ENCODE measurements at places on chromosomes 4 and X. TPM values are rescaled to one million over a fixed set of nuclear protein-coding genes. Genes with fewer than 3 reads are reported as not detected.

LRIT3 gene
- total RNA-seq = 0.14 TPM

- no peak for DNase-seq
- peak overlapping the region; percentile 70 for H3K27ac ChIP-seq
- peaks cover 27% of the 10 kb centered on the region for H3K4me1 ChIP-seq
- H3K36me3 ChIP-seq = peaks cover 9% of the 10 kb centered on the region
- no peaks in the 10 kb centered on the region for H3K27me3 ChIP-seq
- peak overlapping the region; percentile 78 for H3K4me3 ChIP-seq
Observed at GRCh38 chrX:2498781-2499302, 1.9 kb downstream of the DHRSX start.

DNA sequence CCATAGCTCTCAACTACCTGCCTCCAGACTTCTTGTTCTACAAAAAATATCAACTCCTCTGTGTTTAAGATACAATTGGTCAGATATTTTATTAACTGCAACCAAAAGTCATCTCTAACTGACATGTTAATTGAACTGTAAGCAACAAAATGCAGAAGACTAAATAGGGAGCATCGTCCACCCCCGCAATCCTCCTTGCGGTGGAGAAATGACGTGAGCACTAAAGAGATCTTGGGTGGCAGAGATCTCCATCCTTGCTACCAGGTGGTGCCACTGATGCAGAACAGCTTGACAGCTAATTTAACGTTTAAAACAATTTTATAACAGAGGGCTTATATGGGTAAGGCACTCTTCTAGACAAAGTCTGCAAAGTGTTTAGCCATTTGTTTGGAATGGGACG, 164.4 kb upstream of the FTHL17 start:
- no peak overlapping the region for H3K4me3 ChIP-seq
- DNase-seq = no peak
- no peaks in the 10 kb centered on the region for H3K4me1 ChIP-seq
- H3K27ac ChIP-seq = no peak overlapping the region
- no peaks in the 10 kb centered on the region for H3K36me3 ChIP-seq

DNA sequence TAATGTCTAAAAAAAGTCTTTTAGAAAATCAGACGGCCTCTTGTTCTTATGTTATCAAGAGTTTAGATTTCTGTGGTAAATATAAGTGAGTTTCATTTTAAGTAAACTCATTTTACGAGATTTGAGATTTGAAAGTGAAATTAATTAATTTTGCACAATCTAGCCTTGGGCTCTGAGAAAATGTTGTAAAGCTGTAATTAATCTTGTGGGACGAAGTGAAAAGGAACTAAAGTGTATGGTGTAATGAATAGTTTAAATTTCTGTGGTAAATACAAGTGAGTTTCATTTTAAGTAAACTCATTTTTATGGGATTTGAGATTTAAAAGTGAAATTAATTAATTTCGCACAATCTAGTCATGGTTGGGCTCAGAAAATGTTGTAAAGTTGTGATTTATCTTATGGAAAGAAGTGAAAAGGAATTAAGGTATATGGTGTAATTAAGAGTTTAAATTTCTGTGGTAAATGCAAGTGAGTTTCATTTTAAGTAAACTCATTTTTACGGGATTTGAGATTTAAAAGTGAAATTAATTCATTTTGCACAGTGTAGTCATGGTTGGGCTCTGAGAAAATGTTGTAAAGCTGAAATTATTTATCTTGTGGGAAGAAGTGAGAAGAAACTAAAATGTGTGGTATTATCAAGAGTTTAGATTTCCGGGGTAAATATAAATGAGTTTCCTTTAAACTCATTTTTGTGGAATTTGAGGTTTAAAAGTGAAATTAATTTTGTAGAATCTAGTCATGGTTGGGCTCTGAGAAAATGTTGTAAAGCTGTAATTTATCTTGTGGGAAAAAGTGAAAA, 1.6 kb downstream of the SCML1 start:
- peak overlapping the region; percentile 43 for H3K27ac ChIP-seq
- H3K36me3 ChIP-seq = no peaks in the 10 kb centered on the region
- H3K4me1 ChIP-seq = peaks cover 22% of the 10 kb centered on the region
- peaks cover 4% of the 10 kb centered on the region for H3K27me3 ChIP-seq
- H3K4me3 ChIP-seq = peak overlapping the region; percentile 75
- no peak for DNase-seq

FRMD7 gene
- not detected for total RNA-seq

GRCh38 chrX:129642641-129643040, 12.1 kb downstream of the APLN start:
- DNase-seq = no peak
- no peak overlapping the region for H3K27ac ChIP-seq
- H3K4me1 ChIP-seq = no peaks in the 10 kb centered on the region
- H3K36me3 ChIP-seq = no peaks in the 10 kb centered on the region
- no peaks in the 10 kb centered on the region for H3K27me3 ChIP-seq
- H3K4me3 ChIP-seq = no peak overlapping the region

- H3K4me3 ChIP-seq = no peak overlapping the region
- no peaks in the 10 kb centered on the region for H3K27me3 ChIP-seq
- no peaks in the 10 kb centered on the region for H3K36me3 ChIP-seq
- H3K4me1 ChIP-seq = no peaks in the 10 kb centered on the region
Observed at GRCh38 chrX:21798677-21799219, 40.7 kb upstream of the MBTPS2 start.

MAGEA9B gene
- total RNA-seq = not detected

- no peak overlapping the region for H3K27ac ChIP-seq
- DNase-seq = no peak
- H3K27me3 ChIP-seq = no peaks in the 10 kb centered on the region
- peaks cover 9% of the 10 kb centered on the region for H3K4me1 ChIP-seq
- H3K36me3 ChIP-seq = no peaks in the 10 kb centered on the region
- H3K4me3 ChIP-seq = no peak overlapping the region
Observed at GRCh38 chrX:153029875-153030274, 26.4 kb upstream of the PNMA3 start.

DNA sequence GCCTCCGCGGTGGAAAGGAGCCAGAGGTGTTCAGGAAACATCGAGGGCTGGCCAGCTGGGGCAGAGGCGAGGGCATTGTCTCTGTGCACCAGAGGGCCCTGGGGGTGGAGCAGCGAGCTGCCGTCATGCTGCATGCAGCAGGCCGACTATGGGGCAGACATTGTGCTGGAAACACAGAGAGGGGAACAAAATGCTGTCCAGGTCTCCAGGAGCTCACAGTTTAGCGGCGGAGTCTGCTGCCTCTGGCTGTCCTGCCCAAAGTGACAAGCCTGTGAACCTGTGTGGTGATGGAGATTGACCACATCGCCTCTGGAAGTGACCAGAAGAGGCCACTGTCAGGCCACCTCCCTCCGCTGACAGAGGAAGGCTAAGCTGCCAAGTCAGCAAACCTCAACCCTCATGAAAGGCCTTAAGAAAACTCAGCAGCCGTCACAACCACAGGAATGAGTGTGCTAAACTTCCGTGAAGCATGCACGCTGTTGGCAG, 20.1 kb upstream of the SASH3 start:
- no peaks in the 10 kb centered on the region for H3K27me3 ChIP-seq
- peak overlapping the region; percentile 90 for H3K27ac ChIP-seq
- peak; percentile 81 for DNase-seq
- H3K4me1 ChIP-seq = peaks cover 57% of the 10 kb centered on the region
- H3K4me3 ChIP-seq = peak overlapping the region; percentile 46

ADRA2C gene
- total RNA-seq = not detected

- peaks cover 47% of the 10 kb centered on the region for H3K36me3 ChIP-seq
- peak; percentile 12 for DNase-seq
- H3K27ac ChIP-seq = peak overlapping the region; percentile 60
- peaks cover 55% of the 10 kb centered on the region for H3K4me1 ChIP-seq
Observed at GRCh38 chrX:16852617-16853179, 17.5 kb downstream of the RBBP7 start.

All from activated CD4-positive, alpha-beta memory T cell treated with anti-CD3 and anti-CD28 coated beads for 36 hours (primary cell).